Activated CD8-positive, alpha-beta memory T cell treated with anti-CD3 and anti-CD28 coated beads for 4 hours (primary cell): ENCODE measurements at places on chromosomes 11 and 22.

DNA sequence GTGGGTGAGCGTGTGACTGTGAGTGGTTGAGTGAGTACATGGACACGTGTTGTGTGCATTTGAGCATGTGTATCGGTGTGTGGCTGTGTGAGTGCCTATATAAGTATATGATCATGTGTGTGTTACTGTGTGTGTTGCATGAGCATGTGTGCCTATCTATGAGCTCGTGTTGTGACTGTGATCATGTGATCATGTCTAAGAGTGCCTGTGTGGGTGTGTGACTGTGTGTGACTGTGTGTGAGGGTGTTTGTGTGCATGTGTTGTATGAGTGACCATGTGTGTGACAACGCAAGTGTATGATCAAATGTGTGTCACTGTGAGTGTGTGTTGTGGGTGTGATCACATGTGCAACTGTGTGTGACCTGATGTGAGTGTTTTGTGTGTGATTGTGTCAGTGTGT, 88.8 kb downstream of the UBASH3B start:
- DNase-seq = no peak

DNA sequence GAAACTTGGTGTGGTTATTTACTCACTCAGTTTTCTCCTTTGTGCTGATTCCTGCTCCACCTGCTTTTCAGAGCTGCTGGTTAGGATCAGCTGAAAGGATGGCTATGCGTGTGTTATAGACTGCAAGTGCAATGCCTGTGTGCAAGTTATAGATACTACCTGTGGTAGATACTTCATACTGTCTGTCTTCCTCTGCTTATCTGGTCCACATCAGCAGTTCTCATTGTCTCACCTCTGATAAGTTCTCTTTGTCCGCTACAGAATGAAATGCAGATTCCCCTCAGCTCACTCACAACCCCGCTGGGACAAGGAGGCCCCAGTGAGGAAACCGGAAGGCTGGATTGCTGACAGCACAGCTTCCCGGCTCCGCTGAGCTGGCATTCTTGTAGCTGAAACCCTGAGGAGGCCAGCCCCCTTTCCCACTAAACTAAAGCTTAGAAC, 37.5 kb upstream of the LYVE1 start:
- DNase-seq = no peak

GRCh38 chr11:117997823-117998579, 11.8 kb downstream of the IL10RA start:
- DNase-seq = no peak

DNA sequence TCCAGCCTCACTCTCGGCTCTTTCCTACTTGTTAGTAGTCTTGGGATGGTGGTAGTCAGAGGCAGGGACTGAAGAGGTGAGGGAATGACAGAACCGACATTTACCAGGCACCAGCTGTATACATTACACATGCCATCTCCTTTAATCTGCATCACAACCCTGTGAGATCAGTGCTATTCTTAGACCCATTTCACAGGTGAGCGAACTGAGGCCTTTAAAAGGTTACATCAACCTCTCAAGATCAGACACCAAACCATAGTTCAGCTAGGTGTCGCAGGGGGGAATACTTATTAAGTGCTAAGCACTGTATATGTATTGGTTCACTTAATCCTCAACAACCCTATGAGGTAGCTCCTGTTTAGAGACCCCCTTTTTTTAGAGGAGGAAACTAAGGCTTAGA, 5.6 kb downstream of the PLA2G3 start:
- DNase-seq = no peak

DNA sequence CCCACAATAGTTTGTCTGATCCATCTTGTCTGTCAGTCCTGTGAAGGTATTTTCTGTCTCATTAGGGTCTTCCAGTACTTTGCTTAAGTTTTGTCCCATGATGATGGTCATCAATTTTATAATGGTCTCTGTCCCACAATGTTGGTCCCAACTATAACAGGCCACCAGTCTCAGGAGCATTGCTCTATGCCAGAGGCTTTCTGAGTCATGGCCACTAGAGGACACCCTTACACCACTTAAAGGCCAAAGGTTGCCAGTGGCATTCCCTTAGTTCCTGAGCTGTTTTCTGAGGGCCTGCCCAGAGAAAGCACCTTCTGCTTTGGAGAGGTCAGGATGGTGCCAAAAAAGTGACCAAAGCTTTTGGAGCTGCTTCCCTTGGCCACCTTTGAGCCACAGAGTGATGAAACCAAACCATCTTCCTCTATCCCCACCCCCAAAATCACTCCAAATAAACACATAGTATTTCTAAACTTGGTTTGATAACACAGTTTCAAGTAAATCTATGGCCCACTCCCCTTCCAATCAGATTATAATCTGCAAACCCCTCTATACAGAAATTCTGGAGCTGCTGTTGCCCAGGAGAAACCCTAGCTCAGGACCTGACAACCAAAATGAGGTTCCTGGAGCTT, 19.3 kb downstream of the EIF3F start:
- DNase-seq = no peak

DNA sequence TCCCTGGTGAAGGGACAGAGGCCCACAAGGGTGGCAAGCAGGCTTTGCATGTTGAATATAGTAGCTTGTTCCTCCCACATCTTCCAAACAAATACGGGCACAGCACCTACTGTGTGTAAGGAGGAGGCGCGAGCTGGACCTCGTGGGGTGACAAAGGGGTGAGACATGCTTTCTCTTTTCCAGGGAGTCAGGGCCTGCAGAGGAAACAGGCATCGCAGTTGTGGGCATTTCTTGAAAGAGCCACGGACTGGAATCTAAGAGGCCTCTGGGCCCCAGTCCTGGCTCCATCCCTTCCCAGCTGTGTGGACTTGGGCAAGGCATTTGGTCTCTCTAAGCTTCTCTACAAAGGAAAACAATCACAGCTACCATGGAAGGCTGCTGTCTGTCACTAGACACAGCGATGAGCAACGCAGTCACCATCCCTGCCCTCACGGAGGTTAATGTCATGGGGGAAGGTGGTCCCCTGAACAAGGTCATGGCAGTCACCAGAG, 13.0 kb upstream of the CDC42EP1 start:
- DNase-seq = no peak

GRCh38 chr22:37971475-37972434, 12.6 kb downstream of the SOX10 start:
- DNase-seq = no peak

DNA sequence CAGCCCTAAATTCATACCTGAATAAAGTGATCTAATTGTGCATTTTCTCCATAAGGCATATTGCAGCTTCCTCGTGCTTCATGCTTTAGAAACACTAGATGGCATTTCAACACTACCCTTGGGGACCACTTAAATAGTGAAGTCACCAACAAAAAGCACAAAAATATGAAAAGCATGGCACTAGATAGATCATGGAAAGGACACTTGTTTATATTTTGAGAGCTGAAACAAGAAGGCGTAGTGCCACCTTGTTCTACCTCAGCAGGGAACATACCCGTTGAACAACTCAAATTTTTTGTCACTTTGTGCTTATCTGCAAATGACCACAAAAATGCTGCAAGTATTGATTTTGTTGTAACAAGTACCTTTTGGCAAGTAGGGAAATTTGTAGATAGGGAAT, 8.6 kb downstream of the TBCEL start:
- no peak for DNase-seq
